ENCODE measurements at places on chromosomes 12 and 14.

- no peak for DNase-seq
These were observed 1005.8 kb downstream of the TRHDE start for GRCh38 chr12:73277971-73278370.

DNA sequence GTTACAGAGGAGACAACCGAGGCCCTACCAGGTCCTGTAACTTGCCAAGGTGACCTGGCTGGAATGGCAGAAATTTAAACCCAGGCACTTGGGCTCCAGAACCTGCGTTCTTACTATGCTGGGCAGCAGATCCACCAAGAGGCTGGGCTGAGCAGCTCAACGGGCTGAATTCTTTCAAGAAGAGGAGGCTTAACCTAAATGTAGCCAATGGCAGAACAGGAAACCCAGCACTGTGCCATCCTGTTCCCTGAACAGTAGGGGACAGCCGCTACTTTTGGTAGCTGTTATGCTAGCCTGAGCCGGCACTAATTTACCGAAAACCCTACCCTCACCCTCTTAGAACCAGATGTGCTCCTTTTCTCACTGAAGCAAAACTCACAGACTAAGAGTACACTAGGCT lies 86.1 kb downstream of the ACTN1 start:
- DNase-seq: no peak

GRCh38 chr12:106031761-106032622 lies 106.8 kb downstream of the NUAK1 start:
- DNase-seq: no peak

DNA sequence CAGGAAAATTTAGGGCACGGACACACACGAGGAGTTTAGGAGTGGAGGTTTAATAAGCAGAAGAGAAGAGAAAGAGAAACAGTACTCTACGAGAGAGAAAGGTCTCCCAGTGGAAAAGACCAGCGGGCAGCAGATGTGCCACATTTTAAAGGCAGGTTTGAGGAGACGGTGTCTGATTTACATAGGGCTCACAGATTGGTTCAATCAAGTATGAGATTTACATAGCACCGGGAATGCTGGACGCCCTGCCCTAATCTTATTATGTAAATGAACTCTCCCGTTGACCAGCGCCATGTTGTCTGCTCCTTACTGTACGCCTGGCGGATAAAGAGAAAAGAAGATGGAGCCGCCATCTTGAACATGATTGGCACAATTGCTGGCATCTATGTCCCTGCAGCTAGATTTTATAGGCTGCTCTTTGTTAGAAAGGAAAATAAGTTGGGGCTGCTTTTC lies 17.9 kb downstream of the NFKBIA start:
- DNase-seq: peak; percentile 99

DNA sequence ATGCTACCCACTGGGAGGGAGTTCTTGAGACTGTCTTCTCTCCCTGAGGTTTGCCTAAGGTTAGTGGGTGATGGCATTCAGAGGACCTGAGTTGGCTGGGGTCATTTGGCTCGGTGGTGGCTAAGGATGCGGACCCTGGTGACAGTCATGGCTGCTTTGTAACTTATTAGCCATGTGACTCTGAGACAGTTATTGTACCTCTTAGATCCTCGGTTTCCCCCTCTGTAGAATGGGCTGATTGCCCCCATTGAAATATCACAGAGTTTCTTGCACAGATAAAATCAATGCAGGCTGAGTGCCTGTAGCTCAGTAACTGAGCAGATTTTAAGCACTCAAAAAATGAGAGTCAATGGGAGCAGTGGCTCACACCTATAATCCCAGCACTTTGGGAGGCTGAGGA lies 96.7 kb upstream of the MED13L start:
- DNase-seq: no peak

DNA sequence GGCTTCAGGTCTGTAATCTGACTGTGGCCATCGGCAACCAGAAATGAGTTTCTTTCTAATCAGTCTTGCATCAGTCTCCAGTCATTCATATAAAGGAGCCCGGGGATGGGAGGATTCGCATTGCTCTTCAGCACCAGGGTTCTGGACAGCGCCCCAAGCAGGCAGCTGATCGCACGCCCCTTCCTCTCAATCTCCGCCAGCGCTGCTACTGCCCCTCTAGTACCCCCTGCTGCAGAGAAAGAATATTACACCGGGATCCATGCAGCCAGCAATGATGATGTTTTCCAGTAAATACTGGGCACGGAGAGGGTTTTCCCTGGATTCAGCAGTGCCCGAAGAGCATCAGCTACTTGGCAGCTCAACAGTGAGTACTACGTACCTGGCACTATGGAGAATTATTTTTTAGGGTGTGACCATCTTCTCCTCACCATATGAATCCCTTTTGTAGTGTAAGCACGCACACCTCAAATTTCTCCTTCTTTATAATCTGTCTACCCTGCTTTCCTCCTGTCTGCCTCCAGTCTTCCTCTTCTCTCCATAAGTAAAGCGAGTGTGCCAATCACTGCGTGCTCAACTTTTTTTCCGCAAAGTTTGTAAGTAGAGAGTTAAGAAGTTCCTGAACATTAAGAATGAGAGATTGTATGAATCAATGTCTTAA lies at the start of gene TPH2:
TPH2 (plus strand) TSS at position 118 of the 658 bp plus-strand sequence; CDS start at position 260, 142 bp downstream.
- no peak for DNase-seq

DNA sequence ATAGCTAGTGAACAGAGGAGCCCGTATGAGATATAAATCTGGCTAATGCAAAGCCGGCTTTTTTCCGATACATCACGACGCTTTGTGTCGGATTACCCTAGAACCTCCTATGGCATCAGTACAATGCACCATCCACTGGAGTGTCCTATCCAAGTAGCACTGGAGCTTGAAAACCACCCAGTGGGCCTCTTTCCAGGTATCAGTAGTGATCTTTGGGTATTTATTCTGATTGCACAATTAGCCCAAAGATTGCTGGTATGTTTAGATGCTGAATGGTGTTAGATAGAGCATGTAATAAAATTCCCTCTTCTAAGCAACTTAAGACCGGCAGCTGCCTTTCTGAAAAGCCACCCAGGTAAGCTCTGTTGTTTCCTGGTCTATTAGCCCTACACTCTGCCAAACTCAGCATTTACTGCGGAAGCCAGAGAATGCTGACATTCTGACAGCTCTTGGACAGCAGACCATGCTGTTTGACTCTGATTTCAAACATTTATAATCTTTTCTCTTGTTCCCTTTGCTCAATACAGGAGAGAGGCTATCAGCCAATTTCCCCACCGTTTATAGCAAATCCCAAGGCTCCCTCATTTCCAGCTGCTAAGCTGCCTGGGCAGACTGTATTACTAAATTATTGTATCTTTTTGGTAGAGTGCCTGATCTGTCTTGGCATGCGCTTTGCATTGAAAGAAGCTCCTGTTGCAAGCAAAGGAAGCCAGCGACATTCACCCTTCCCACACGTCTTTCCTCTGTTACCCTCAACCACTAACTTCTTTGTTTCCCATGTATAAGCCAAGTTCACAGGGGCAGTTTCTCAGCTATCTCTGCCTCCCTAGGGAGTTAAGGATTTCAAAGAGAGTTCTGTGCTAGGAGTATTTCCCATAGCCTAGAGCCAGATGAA lies 388.3 kb upstream of the GARIN6 start:
- DNase-seq: no peak

- no peak for DNase-seq
These were observed 43.2 kb downstream of the KRT80 start for GRCh38 chr12:52148464-52149181.
